ENCODE measurements at places on chromosomes 4 and X. TPM values are rescaled to one million over a fixed set of nuclear protein-coding genes. Genes with fewer than 3 reads are reported as not detected.
A peak's percentile ranks its signal among the peaks of the same experiment; 100 is the strongest.

DNA sequence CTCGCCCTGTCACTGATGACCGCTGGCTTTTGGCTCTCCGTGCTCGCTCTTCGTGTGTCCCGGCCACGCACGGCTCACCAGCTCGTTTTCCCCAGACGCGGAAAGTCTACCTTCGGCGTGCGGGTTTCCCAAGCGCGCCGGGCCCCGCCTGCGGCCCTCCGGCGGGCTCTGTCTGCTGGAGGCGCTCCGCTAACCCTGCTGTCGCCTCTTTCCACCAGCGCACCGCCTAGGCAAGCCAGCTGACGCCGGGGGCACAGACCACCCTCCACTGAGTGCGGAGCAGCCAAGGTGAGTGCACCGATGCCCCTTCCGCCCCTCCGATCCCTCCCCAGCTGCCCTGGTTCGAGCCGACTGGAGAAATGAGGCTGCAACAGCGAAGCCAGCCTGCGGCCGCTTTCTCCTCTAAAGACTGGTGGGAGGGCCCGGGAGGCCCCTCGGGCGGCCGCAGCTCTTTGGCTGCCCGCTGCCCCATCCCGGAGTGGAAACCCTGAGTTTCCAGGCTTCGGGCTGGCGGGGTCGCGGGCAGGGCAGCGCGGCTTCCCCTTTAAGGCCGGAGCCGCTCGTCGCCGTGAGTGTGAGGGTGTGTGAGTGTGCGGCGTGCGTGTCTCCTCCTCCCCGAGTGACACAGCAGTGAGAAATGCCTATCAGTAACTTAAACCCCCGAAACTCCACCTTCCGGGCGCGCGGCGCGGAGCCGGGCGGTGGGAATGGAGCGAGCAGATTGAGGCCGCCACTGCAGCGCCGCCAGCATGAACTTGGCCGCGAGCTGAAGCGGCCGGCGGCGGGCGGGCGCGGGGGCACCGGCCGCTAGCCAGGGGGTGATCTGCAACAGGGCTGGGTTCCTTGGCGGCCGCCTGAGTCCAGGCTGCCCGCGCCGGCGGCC is at the start of gene MAMLD1:
Gene MAMLD1, plus strand, starts transcription at position 719 of the 883 bp plus-strand sequence. CDS start 82,200 bp downstream, outside the sequence.
- DNase-seq, result peak; percentile 68

GABRG1 gene
- not detected for total RNA-seq

- DNase-seq, result no peak
These were observed 451 bp downstream of the LPAR4 start for GRCh38 chrX:78747971-78748370.

- DNase-seq, result no peak
These were observed 335.5 kb downstream of the ARHGAP10 start for GRCh38 chr4:148067301-148067916.

DNA sequence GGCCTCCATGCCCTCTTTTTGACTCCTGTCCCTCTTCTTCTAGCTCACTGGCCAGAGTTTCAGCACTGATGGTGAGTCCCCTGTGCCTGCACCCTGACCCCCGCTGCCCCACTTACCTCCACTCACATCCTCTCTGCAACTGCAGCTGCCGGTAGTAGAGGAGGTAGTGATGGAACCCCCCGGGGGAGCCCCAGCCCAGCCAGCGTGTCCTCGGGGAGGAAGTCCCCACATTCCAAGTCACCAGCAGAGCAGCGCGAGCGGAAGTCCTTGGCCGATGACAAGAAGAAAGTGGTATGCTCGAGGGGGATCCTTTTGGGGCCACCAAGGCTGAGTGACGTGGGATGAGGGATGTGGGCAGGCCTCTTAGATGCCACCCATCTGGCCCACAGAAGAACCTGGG is 5.8 kb downstream of the ARAF start:
- DNase-seq, result no peak

DNA sequence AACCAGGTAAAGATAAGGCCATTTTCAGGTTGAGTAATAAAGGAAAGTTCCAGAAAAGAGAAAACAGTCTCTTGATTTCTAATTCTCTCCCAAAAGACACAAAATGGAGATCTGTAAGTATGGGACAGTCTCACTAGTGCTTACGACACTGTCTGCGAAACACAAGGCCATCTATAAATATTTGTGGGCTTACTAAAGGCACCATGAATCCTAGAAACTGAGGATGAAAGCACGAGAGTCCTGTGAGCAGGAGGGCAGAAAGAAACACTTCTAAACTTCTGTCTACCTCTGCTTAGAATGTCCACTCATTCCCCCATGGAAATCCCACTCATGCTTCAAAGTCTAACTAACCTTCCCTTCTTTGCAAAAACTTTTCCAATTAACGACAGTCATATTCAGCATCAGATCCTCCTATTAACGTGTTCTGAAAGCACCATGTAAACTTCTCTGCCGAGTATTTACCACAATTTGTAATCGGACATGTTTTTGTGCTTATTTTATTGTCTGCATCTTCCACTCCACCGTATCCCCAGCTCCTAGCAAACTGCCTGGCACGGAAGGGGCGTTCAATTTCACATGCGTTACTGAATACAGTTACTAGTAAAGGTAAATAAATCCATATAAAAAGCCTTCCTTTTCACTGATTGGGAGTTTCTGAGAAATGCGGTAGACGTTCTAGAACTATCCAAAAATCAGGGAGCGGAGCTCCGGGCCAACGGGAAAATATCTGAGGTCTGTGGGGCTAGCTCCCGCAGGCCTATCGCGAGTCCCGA is 665 bp downstream of the PSMD10 start:
- no peak for DNase-seq

Data from uterus (tissue), 4 donors.